ENCODE measurements at places on chromosomes 5 and 9.

- no peak for DNase-seq
Observed at GRCh38 chr9:73370053-73370452, 218.4 kb downstream of the ANXA1 start.

DNA sequence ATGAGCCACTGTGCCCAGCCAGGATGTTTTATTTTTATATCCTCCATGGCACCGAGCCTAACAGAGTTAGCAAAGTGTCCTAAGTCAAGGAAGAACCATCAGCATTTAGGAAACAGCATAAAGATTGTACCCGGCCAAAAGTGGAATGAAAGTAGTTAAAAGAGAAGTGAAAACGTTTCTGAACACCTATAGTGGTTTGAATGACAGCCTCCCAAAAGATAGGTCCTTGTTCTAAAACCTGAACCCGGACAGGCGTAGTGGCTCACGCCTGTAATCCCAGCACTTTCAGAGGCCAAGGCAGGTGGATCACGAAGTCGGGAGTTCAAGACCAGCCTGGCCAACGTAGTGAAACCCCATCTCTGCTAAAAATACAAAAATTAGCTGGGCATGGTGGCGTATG, 37.4 kb downstream of the ZFAND5 start:
- DNase-seq: no peak

GRCh38 chr9:72857624-72857996, 95.2 kb downstream of the ALDH1A1 start:
- no peak for DNase-seq

DNA sequence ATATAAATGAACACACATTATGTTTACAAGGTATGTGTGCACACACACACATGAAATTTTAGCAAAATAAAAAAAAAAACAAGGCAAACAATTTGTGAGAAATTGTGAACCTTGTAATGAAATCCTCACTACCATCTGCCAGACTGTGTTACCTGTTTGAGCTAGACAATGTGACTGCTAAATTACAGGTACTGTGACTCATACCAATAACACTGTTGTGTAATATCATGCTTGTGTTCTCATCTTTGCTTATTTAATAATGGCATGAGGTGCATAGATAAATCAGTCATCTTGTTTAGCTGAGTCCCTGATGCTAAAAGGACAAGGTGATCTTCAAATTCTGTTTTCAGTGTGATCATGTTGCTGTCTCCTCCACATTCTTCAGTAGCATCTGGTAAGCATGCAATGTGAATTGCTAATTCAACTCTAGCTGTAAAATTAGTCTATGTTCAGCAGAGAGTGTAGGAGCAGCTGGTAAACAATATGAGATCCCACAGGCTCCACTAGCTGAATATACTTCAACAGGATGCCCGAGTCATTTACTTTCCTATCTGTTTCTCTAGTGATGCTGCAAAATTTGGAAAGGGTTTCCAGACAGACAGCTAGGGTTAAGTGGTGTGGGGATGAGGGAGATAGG, 966.3 kb upstream of the C9orf72 start:
- no peak for DNase-seq

- DNase-seq: no peak
Observed at GRCh38 chr9:107239474-107239873, 43.6 kb upstream of the RAD23B start.

GRCh38 chr5:62312674-62313073, 6.7 kb downstream of the KIF2A start:
- DNase-seq: no peak

DNA sequence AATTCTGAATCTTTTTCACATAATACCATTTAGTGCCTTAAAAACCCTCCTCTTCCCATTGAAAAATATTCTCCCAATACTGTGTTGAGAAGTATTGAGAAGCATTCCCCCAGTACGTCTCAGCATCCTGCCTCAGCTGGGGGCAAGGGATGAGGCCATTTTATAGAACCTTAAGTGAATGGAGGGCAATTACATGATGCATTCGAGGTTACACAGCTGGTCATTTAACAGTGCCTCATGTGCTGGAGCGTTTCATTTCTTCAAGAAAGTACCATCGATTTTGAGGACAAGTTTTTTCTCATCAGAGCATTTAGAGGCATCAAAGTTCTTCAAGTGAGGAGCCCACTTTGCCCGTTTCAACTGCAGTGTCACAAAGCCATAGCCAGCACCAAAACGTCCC, 135.6 kb downstream of the DOCK2 start:
- no peak for DNase-seq

- no peak for DNase-seq
Observed at GRCh38 chr9:87557996-87558395, 60.3 kb downstream of the DAPK1 start.

GRCh38 chr5:77877516-77878355, 101.6 kb upstream of the TBCA start:
- no peak for DNase-seq

DNA sequence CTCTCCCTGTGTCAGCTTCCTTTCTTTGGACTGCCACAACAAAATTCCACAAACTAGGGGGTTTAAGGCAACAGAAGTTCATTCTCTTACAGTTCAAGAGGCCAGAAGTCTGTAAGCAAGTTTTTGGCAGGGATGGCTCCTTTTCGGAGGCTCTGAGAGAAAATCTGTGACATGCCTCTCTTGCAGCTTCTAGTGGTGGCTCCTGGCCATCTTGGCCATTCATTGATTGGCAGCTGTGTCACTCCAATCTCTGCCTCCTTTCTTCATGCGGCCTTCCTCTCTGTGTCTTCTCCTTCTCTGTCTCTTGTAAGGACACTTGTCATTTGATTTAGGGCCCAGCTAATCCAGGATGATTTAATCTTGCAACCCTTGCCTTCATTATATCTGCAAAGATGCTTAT, 2.0 kb upstream of the NEUROG1 start:
- no peak for DNase-seq

DNA sequence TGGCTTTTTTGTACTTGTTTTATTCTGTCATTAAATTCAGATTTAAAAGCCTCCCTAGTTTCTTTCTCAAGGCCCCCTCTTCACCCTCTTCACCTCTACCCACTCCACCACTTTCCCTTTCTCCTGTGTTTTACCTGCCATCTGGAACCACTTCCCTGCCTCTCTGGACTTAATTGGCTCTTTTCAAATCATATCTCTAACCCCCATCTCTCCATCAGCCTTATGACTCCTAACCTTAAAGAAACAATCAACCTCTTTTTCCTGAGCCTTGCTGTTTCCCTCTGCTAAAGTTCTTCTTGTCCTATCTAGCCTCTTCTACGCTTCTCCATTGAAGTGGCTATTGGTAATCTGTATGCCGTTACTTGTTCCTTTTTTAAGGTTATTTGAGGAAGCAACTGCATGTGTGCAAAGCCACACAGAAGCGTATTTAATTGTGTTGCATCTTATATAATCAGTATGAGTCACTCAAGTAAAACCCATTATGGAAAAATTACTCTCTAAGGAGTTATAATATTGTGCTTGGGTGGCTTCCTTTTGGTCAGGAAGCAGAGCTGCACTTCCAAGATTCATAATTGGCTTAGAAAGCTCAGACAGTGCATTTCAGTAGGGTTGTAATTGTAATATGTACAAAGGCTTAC, 653.6 kb upstream of the ITGA1 start:
- DNase-seq: no peak

GRCh38 chr5:24497591-24498157, 147.1 kb downstream of the CDH10 start:
- no peak for DNase-seq

DNA sequence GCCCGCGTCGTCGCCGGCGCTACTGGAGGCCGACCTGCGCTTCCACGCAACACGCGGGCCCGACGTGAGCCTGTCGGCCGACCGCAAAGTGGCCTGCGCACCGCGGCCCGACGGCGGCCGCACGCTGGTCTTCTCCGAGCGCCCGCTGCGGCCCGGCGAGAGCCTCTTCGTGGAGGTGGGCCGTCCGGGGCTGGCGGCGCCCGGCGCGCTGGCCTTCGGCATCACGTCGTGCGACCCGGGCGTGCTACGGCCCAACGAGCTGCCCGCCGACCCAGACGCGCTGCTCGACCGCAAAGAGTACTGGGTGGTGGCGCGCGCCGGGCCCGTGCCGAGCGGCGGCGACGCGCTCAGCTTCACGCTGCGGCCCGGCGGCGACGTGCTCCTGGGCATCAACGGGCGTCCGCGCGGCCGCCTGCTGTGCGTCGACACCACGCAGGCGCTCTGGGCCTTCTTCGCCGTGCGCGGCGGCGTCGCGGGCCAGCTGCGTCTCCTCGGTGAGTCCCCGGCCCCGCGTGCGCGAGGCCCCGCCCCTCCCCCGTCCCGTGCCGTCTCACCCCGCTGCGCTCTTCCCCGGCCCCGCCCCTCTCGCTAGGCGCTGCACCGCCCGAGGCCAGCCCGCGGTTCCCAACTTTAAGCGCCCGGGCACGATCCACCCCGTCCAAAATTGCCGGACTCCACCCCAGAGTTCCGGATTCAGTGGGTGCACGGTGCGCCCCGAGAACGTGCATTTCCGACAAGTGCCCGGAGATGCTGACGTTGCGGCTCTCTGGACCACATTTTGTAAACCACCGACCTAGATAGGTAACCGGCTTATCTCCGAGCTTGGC, 42.8 kb downstream of the NEURL1B start:
- no peak for DNase-seq

DNA sequence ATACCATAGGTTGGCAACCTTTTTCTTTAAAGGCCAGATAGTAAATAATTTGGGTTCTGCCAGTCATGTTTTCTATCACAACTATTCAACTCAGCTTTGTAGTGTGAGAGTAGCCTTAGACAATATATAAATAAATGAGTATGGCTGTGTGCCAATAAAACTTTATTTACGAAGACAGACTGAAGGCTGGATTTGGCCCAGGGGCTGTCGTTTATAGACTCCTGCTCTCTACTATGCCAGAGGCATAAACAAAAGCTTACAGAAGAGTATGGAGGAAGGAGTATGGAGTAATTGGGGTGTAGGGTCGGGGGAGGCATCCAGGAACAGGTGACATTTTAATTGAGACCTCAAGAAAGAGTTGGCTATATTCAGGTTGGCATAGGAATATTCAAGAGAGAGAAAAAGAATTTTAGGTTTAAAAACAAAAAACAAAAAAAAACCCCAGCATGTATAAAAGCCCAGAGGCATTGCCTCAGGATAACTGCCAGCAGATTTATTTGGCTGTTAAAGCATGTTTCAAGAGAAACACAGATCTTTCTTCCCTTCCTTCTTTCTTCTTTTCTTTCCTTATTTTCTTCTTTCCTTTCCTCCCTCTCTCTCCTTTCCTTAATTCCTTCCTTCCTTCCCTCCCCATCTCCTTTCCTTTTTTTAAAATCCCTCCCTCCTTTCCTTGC, 39.9 kb downstream of the SLIT3 start:
- DNase-seq: no peak

DNA sequence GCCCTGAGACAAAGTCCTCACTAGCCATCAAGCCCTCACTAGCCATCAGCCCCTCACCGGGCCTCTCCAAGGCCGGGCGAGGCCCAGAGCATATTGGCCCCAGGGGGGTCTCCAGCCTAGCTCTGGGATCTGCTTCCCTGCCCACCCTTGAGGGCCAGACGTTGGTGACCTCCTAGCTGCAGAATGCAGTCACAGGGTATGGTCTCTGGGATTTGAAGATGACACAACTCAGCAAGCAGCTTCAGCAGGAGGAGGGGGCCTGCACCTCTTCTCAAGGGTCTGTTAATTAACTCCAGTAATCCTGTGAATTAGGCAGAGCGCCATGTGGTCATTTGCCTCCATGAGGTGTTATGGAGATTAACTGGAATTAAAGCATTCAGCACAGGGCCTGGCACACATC, 116.9 kb upstream of the SPOCK1 start:
- no peak for DNase-seq

DNA sequence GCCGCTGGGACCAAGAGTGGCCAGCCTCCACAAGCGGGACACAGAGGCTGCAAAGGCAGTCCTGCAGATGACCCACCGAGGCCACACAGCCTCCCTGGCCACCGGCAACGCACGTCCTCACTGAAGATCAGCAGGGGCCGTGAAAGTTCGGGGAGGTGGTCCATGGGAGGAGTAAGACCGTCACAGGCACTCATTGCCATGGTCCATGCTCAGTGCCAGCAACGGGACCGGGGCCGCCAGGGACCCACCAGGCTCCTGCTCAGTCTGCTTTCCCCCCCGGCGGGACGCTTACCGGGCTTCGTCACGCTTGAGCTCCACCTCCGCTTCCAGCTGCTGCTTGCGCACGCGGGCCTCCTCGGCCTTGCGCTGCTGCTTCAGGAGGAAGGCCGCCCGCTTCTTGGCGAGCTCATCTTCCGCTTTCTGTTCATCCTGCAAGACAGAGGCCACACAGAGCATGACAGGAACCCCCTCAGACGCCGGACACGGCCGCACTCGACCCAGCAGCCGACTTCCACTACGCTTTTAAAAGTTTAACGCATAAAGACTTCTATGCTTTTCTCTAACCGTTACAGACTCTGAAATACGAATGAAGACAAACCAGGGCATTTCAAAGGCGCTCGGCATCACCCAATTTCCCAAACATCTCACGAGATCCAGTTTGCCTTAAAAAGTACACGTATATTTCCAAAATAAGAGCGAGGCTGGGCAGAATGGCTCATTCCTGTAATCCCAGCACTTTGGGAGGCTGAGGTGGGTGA, 88.4 kb downstream of the CAMSAP1 start:
- no peak for DNase-seq

- DNase-seq: no peak
Observed at GRCh38 chr9:114178756-114179450, 23.6 kb downstream of the COL27A1 start.

GRCh38 chr9:73824671-73825070, 672.5 kb upstream of the RORB start:
- DNase-seq: no peak

DNA sequence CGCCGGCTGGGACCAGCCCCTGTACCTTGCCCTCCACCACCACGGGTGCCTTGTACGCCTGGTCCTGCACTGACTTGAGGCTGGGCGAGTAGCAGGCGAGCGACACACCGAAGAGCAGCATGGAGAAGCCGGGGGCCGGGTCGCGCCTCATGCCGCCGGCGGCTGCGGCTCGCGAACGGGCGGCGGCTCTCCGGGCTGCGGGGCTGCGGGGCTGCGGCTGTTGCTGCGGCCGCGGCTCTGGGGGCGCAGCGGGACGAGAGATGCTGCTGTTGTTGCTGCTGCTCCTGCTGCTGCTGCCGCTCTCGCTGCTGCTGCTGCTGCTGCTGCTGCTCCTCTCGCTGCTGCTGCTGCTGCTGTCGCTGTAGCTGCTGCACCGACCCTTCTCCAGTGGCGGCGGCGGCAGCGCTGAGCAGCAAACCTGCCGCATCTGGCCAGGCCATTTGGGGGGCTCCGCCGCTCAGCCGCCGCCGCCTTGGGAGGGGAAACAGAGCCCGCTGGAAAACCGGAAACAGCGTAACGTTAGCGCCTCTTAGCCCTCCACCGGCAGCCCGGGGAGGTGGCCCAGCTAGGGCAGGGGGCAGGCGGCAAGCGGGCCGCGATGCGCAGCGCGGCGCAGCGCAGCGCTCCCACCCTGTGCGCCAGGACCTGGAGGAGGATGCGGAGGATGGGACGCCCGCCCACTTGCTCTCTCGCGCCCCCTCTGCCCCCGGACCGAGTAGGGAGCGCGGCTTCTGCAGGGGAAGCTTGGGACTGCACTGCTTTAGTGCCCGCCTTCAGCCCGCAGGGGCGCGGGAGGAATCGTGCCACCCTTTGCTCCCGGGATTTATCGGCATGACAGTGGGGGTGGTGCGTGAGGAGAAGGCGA, at the start of gene NRG2:
Gene NRG2 (minus strand): TSS at position 657 of the 865 bp plus-strand sequence.
- DNase-seq: no peak

- no peak for DNase-seq
Observed at GRCh38 chr9:83992407-83992806, 11.8 kb downstream of the RMI1 start.
